ENCODE measurements at places on chromosomes 11 and 22.

- no peak for DNase-seq
These were observed 17.3 kb downstream of the RPUSD4 start for GRCh38 chr11:126194121-126194543.

- DNase-seq: no peak
These were observed 3.0 kb downstream of the ATL3 start for GRCh38 chr11:63667995-63668795.

- DNase-seq: no peak
These were observed 147.5 kb upstream of the CTSC start for GRCh38 chr11:88484873-88485621.

GRCh38 chr11:2815762-2816496 is 69.6 kb downstream of the CDKN1C start:
- DNase-seq: no peak

DNA sequence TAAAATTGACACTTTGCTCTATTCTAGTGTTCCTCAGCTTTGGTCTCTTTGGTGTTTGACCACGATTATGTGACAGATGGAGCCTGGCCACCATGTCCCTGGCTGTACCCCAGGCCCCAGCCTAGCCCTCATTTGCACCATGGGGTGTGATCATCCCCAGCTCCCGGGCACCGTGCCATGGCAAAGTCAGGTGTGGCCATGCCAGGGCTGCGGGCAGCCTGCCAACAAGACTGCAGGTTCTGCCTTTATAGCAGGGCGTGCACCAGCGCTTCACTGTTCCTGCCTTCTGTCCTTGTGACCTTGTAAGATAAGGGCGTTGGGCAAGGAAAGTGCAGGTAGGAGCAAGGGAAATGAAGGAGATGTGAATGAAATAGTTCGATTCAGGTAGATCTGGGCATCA is 22.4 kb upstream of the APOBEC3A start:
- no peak for DNase-seq

GRCh38 chr11:124740277-124740882 is 638 bp downstream of the NRGN start:
- no peak for DNase-seq

- DNase-seq: no peak
These were observed 219.6 kb downstream of the C11orf87 start for GRCh38 chr11:109641549-109641948.

GRCh38 chr11:45926536-45927331 is 4.3 kb downstream of the LARGE2 start:
- DNase-seq: no peak

DNA sequence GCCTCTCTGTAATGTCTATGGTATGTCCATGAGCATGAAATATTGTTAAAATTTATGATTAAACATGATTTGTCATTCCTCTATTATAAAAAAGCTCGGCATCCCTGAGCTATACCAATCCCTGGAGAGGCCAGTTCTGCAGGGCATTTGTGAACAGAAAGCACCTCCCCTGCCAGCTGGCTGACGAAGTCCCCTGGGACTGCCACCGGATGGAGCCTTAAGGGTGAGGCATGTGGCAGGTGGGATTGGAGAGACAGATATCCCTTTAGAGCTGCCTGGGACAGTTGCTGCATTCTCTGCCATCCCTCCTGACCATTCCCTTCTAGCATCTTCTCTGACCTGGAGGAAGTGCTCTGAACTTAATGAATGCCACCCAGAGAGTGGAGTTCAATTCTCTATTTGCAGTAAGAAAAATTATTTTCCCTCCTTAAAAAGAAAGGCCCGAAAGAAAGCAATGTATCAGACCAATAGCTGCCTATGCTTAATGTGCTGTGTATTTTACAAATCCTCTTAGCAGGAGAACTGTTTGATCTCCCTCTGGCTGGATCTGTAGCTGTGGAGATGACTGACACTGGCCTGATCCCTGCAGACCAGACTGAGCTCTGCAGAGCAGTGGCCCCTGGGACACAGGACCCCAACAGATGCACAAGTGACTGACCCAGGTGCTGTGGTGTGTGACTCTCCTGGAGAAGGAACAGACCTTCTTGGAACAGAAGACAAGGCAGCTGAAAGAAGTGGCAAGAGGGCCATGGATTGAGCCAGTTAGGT is 219.0 kb upstream of the NAV2 start:
- no peak for DNase-seq

DNA sequence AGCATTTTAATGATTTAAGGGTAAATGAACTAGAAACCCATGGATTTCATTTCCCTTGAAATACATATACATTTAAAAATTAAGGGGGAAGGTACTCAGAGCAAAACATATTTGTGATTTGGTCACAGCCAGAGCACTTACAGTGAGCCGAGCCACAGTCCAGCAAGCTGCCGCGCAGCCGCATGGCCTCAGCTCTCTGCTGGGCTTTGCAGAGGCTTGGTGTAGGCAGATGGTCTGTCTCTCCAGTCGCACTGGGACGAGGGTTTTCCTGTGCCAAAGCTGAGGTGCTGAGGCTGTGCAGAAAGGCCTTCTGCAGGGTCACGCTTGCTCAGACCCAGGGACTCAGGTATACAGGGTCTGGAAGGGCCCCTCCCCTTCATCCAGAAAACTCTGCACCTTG is 367.3 kb downstream of the OPCML start:
- DNase-seq: no peak

- DNase-seq: no peak
These were observed 6.4 kb upstream of the SLC17A6 start for GRCh38 chr11:22331771-22332170.

GRCh38 chr22:23705358-23705757 is 14.5 kb downstream of the RGL4 start:
- no peak for DNase-seq

DNA sequence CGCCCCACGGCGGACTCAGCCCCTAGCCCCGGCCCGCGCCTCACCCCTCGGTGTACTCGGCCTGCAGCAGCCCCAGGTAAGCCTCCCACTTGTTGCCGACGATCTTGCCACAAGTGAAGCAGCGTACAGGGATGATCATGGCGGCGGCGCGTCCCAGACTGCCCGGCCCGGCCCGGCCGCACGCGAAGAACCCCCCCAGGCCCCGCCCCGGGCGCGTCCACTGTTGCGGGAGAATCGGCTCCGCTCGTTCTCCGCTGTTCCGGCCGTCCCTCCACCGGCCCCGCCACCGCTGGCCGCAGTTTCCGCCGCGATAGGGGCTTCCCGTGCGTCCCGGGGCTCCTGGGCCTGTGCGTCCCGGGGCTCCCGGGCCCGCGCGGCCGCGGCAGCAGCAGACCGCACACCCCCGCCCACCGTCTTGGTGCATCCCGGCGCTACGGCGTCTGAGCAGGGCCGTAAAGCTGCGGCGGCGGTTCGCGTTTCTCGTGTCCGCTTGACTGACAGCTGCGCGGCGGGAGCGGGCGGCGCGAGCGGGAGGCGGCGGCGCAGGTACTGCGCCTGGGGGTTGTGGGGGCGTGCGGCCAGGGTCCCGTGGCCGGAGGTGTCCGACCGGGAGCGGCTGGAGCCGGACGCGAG is at the start of the genes POLR2L and TSPAN4:
POLR2L (minus strand) TSS at position 160 of the 633 bp plus-strand sequence; CDS start at position 139, 21 bp downstream.
TSPAN4 (plus strand) TSS at position 483 of the 633 bp plus-strand sequence. CDS start 7,453 bp downstream, outside the sequence.
- DNase-seq: peak; percentile 80

DNA sequence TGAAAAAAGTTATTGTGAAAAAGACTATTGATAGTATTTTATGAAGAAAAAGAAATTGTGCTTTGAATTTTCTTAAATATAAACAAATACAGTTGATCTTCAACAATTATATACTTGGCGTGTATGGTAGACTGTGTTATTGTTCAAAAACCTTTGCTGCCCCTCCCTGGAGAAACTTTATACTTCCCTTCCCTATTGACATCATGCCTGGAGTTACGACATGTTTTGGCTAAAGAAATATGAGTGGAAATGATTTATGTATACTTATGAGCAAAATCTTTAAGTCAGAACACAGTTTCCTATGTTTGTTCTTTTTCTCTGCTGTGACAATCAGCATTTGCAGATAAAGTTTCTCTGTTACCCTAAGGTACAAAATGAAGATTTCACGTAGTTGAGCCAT is 243.8 kb downstream of the TMEM135 start:
- DNase-seq: no peak

- no peak for DNase-seq
These were observed 44.5 kb upstream of the DKK3 start for GRCh38 chr11:12052676-12053605.

DNA sequence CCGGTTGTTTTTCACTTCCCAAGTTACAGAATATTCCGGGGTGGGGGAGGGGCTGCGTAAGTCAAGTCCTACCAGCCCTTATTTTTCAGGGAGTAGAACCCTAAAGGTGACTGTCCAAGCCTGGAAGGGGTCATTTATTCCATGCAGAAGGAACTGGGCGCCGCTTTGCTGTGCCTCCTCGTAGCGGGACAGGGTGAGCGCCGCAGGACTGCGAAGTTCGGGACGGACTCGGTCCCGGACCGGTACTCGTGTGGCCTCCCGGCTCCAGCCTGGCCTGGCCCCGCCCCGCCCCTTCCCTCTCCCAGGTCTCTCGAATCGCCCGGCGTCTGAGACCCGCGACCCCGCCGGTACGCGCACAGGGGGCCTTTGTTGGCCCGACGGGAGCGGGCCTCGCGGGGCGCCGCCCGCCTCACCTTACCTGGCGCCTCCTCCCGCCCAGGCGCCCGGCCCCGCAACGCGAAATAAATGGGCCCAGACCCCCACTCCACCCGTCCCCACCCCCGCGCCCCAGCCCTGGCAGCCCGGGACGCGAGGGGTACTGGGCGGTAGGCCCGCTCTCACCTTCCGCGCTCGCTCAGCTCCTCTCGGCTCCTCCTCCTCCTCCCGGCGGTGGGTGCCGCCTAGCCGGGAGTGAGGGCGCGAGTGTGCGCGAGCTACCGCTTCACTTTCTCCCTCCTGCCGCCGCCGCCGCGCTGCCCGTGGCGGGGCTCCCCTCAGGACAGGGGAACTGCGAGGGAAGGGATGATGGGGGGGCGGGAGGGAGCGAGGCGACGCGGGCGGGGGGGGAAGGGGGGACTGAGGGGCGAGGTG is 698 bp downstream of the PAK1 start:
- DNase-seq: peak; percentile 13

- no peak for DNase-seq
These were observed 38.5 kb downstream of the BCR start for GRCh38 chr22:23218867-23219251.

GRCh38 chr11:10386361-10386760 is 68.7 kb upstream of the AMPD3 start:
- DNase-seq: no peak

DNA sequence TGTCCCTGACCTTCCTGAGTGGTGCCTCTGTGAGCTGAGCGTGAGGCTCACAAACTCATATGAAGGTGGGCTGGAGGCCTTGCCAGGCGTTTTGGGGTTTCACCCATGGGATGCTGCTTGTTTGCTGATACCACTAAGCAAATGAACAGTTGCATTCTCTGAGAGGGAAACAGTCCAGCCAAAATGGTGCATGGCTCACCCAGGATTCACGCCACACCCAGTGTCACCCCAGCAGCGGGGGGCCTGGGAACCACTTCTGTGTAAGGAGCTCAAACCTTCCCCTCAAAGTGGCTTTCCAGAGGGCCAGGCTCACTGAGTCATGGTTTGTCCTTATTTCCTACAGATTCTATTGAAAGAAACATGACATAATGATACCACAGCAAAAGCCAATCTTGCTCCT is 928.1 kb downstream of the TBC1D22A start:
- DNase-seq: no peak

DNA sequence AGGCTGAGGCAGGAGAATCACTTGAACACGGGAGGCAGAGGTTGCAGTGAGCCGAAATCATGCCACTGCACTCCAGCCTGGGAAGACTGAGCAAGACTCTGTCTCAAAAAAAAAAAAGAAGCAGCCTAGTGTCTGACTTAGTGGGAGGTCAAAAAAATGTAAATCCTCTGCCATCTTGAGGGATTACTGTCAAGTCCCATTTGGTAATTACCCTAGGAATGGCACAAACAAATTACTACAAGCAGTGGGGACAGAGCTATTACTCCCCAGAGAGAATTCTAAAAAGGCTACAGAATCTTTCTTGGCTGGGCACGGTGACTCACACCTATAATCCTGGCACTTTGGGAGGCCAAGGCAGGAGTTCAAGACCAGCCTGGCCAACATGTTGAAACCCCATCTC is 3.8 kb downstream of the SERPING1 start:
- DNase-seq: no peak

GRCh38 chr22:48884324-48884723 is 943.3 kb downstream of the BRD1 start:
- DNase-seq: no peak

DNA sequence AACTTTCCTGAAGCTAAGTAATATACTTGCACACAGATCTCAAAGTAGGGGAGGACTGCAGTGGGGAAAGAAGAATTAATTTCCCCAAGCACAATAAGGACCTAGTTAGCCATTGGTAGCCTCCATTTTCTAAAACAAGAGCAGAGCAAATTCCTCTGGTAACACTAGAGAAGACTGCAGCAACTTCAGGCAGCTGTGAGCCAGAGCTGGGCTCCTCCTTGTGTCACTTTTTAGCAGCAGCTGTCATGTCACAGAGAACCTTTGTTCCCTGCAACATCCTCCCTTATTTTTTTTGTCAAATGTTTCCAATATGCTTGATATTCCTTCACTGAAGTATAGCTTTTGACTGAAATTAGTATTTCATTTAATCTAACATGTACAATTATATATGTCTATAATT is 54.4 kb downstream of the RRAS2 start:
- no peak for DNase-seq

DNA sequence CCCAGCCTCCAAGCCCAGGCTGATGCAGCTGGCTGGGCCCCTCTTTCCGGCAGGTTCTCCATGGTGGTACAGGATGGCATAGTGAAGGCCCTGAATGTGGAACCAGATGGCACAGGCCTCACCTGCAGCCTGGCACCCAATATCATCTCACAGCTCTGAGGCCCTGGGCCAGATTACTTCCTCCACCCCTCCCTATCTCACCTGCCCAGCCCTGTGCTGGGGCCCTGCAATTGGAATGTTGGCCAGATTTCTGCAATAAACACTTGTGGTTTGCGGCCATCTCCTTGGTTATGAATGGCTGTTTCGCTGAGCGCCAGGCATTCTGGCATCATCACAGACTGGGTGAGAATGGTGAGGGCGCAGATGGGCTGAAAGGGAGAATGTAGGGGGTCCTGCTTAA is 3.6 kb downstream of the PRDX5 start:
- DNase-seq: no peak

DNA sequence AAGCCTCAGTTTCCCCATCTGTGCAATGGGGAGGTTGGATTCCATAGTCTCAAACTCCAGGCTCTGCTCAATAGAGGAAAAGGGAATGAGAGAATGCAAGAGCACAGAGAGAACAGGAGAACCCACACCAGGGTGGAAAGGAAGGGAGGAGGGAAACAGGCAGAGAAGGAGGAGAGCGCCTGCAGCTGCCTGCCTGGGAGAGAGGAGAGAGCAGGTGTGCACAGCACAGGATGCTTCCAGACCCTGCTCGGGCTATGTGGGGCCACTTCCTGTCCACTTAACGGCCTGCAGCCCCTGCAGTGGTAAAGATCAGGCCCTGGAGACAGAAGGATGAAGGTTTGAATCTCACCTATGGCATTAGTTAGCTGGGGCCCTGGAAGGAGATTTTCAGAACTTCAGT is 12.3 kb downstream of the LRRC32 start:
- no peak for DNase-seq

- no peak for DNase-seq
These were observed 117.3 kb downstream of the CD44 start for GRCh38 chr11:35256296-35256695.

All from activated T-helper 1 cell treated with anti-CD3 and anti-CD28 coated beads, Interleukin-2, amount 50 U/mL, for 16 hours (primary cell).